Fibroblast of skin of right quadriceps (primary cell): ENCODE measurements at places on chromosomes 7 and 10.

DNA sequence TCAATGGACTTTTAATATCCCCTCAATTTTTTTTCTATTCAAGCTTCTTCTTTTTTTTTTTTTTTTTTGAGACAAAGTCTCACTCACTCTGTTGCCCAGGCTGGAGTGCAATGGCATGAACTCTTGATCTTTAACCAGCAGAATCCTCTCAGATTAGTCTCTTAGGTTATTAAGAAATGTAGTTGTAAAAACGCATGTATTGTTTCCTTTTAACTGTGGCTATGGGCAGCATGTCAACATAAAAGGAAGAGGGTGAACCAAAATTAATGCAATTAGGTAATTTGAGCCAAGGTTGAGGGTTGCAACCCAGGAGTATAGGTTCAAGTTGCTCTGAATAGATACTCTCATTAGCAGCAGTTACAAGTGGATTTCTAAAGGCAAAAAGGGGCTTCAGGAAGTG, 4.3 kb upstream of the GSTO1 start:
- no peak for DNase-seq

DNA sequence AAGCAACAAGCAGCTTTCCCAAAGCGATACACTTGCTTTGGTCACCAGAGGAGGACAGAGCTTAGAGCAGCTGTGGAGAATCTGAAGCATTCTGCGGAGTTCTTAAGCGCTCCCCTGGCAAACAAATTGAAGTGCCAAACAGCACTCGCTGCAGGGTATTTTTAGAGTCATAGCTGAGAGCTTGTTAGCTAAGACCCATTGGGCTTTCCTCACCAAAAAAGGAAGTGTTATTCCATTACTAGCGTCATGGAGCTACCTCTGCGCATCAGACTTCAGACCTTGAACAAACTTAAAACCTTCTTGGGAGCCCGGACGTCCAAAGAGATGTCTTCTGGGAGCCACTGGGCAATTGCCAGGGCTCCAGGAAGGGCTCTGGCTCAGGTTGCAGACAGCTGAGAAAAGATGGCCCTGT, 23.2 kb upstream of the BMPR1A start:
- no peak for DNase-seq

DNA sequence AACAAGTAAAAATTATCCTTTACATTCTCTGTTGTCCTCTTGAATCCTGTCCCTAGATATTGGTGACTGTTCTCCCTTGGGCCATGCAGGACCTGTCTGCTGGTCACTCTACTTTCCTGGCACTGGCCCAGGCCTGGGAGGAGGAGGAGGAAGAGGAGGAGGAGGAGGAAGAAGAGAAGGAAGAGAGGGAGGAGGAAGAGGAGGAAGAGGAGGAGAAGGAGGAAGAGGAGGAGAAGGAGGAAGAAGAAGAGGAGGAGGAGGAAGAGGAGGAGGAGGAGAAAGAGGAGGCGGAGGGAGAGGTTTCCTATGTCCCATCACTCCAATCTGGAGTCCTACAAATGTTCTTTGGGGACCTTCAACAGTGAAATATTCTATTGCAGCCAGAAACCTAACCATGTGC, 97.3 kb upstream of the NAMPT start:
- DNase-seq: no peak

GRCh38 chr7:79124331-79124730, 329.1 kb downstream of the MAGI2 start:
- no peak for DNase-seq

DNA sequence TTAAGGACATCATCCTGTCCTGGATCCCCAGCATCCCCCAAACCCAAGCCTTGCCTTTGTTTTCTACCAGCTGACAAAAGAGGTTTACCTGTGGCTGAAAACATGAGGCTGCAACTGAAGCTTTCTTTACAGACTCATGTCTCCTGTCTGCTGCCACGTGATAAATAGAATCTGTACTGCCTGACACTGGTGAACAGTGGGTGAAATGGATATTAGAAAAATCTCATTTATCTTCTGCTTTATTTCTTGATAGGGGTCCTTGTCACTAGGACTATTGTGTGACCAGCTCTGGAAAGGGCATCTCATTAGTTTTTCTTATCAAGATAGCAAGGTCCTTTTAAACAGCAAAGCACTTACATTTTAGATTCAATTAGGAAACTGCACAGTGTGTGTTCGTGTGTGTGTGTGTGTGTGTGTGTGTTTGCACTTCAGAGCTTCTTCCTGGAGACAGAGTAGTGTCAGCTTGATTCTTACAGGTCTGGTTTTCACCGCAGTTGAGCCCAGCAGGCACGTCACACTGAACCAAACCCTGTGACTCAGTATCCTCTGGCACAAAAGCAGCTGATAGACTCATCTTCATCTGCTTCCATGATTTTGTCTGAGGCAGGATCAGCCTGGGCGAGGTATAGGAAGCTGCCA, 373.5 kb upstream of the CELF2 start:
- peak; percentile 69 for DNase-seq

DNA sequence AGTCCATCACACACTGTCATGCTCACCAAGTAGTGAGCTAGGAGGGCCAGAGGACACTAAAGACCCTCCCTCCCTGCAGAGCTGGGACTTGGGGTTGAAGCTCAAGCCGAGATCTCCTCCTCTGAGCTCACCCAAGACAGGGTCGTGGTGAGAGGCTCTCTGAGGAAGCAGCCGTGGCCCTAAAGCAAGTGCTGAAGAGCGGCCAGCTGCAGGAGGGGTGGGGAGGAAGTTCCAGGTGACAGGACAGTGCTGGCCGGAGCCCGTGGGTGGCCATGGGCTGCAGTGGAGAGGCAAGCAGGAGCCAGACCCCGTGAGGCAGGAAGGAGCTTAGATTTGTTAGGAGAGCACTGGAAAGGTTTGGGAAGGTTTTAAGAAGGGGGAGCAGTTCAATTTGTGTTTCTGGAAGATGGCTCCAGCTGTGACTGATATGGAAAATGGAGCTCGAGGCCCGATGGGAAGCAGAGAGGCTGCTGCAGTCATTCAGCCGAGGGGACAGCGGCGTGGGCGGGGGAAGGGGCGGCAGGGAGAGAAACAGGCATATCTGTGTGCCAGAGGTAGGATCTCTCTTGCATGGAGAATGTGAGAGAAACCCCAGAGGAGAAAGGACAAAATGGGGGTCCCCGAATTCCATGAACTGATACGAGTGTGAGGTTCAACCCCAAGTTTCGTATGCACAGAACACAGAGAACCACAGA, 26.9 kb upstream of the DNAAF5 start:
- no peak for DNase-seq

- no peak for DNase-seq
Observed at GRCh38 chr10:79948976-79949722, at the start of gene SFTPD. Gene SFTPD (minus strand): TSS chr10:79949105. CDS start chr10:79946659, 2,446 bp downstream.

DNA sequence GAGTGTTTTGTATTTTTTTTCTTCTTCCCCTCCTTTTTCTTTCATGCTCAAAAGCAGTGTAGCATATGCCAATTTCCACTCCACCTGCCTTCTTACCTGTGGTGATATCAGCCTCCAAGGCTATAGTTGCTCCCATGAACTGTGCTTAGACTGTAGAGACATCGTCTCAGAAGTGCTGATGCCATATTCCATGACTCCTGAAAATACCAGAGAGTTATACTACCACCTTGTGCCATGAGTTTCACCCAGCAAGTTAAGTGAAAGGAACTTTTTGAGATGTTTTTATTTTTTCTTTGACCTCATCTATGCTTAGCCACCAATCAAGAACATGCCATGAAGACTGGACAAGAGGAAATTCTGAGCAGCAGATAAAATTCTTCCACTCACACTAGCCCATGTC, 142.8 kb upstream of the SEMA3E start:
- DNase-seq: no peak

DNA sequence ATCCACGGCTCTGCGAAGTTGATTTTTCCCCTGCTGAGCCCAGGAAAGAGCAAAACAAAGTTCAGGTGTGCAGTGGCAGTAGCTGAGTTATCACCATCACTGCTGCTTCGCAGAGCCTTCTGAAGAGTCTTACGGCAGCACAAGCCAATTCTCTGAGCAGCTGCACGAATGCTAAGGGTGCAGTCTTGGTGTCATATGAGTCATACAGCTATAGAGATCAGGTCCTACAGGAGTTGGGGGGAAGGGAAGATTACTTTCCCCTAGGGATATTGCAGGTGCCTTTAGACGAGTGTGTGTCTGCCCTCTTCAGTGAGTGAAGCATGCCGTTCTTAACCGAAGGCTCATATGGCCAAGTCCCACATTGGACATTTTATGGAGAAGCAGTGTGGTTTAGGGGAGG, 227.8 kb downstream of the CELF2 start:
- DNase-seq: no peak

- DNase-seq: no peak
Observed at GRCh38 chr10:43037440-43037839, 39.4 kb upstream of the RET start.

DNA sequence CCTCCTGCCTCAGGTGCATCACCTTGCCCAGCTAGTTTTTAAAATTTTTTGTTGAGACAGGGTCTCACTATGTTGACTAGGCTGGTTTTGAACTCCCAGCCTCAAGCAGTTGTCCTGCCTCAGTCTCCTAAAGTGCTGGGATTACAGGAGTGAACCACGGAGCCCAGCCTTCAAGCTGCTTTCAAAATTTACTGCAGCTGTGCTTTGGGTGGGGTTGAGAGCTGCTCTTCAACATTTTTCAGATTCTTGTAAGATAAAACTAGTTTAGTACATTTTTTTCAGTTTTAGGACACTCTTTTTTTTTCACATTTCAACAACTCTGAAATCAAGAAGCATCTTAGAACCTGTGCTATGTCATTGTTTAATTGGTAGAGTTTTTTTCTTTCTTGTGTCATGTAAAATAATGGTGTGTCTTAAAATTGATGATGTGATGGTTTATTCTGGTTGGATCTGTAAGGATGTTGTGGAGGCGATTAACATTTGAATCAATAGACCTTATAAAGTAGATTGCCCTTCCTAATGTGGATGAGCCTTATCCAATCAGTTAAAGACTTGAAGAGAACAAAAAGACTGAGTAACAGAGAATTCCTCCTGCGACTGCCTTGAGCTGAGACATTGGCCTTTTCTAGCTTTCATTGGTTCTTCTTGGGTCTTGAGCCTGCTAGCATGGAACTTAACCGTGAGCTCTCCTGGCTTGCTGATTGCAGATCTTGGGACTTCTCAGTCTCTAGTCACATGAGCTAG, 13.5 kb downstream of the PLEKHA8 start:
- DNase-seq: peak; percentile 16

- DNase-seq: no peak
Observed at GRCh38 chr7:121447911-121448300, 51.8 kb upstream of the FAM3C start.

GRCh38 chr7:158816995-158817394, 12.3 kb downstream of the ESYT2 start:
- no peak for DNase-seq

DNA sequence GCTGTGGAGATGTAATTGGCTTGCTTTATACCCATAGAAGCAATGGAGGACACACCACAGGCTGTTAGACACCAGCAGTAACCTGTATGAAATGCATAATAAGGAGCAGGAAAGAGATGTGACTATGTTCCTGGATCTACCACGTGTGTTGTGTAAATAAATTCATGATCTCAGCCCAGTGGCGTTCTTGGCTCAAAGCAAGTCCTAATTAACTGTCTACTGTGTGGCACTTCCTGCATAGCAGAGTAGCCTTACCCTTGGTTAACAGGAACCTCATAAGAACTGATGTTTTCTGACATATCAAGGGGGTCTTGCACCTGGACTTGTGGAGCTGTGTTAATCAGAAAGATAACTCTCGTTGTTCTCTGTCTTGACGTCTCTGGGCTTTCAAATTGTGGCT, 25.7 kb upstream of the FAM180A start:
- peak; percentile 75 for DNase-seq

DNA sequence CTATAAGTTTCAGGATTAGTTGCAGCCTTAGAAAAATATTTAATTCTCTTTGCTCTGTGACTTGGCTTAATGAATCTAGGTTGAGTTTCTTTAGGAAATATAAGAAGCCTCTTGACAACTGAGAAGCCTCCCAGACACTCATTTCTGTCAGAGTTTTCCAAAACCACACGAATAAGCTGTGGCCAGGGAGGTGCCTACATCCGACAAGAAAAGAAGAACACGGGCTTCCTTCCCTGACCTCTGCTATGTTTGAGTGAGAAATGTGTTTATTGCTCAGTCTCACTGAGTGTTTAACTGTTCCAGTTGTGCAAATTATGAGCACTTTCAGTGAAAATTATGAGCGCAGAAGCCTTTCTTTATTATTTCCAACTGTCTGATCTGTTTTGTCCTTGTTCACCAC, 105.0 kb downstream of the TRIL start:
- peak; percentile 15 for DNase-seq
